ENCODE measurements at places on chromosomes 6 and 20. TPM values are rescaled to one million over a fixed set of nuclear protein-coding genes. Genes with fewer than 3 reads are reported as not detected.
A peak's percentile ranks its signal among the peaks of the same experiment; 100 is the strongest.

The DYNLT2 gene
- total RNA-seq: 1.8 TPM

The GNRH2 gene
- 1.1 TPM for total RNA-seq

The GPR63 gene
- 5.9 TPM for total RNA-seq

DNA sequence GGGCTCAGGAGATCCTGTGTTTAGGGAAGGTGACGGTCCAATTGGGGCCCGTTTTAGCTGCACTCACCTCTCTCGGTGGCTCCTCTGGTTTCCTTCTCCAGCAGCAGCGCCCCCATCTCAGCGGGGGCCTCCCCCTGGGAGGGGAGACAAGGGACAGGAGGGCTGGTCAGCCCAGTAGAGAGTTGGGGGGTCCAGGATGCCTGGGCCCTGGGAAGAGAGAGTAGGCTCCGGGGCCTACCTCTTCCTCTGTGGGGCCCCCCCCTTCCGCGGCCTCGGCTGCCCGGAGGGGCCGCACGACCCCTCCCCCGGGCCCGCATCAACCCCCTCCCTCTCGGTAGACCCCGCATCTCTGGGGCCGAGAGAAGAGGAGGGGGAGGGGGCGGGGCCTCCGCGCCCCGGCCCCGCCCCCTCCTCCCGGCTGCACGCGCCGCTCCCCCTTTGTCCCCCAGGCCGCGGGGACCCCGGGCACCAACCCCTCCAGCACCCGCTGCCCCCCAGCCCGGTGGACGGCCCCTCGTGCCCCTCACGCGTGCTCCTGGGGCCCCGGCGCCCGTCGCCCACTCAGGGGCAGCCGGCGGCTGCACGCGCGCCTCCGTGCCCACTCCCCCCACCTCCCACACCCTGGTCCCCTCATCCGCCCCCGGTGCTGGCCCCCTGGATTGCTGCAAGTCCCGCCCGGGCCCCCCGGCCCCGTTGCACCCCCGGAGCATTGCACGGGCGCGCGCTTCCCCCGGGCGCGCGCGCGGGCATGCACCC, 464 bp downstream of the EHMT2 start:
- H3K36me3 ChIP-seq: peaks cover 55% of the 10 kb centered on the region
- H3K27me3 ChIP-seq: no peaks in the 10 kb centered on the region
- H3K4me3 ChIP-seq: peak overlapping the region; percentile 84
- DNase-seq: peak; percentile 33

- no peaks in the 10 kb centered on the region for H3K27me3 ChIP-seq
- H3K4me3 ChIP-seq: no peak overlapping the region
- DNase-seq: no peak
These were observed 77.1 kb downstream of the CTNNBL1 start for GRCh38 chr20:37770908-37771307.

- H3K4me1 ChIP-seq: no peaks in the 10 kb centered on the region
- H3K4me3 ChIP-seq: no peak overlapping the region
- no peaks in the 10 kb centered on the region for H3K27me3 ChIP-seq
- no peak overlapping the region for H3K27ac ChIP-seq
- no peak for DNase-seq
These were observed 297.7 kb upstream of the SASH1 start for GRCh38 chr6:148044921-148045320.

GRCh38 chr20:13545790-13546189, 92.9 kb downstream of the TASP1 start:
- no peaks in the 10 kb centered on the region for H3K4me1 ChIP-seq
- H3K27ac ChIP-seq: no peak overlapping the region
- no peak for DNase-seq
- H3K27me3 ChIP-seq: no peaks in the 10 kb centered on the region
- H3K36me3 ChIP-seq: no peaks in the 10 kb centered on the region
- no peak overlapping the region for H3K4me3 ChIP-seq

- no peak overlapping the region for H3K4me3 ChIP-seq
- H3K36me3 ChIP-seq: 0 out of 2 replicates have a peak, but pooled peaks cover 2% of the 10 kb centered on the region
- H3K27me3 ChIP-seq: no peaks in the 10 kb centered on the region
- H3K4me1 ChIP-seq: peaks cover 6% of the 10 kb centered on the region
- no peak for DNase-seq
- no peak overlapping the region for H3K27ac ChIP-seq
These were observed 31.2 kb upstream of the KCNK5 start for GRCh38 chr6:39260456-39260855.

GRCh38 chr20:45945678-45946148, 11.2 kb downstream of the PCIF1 start:
- no peaks in the 10 kb centered on the region for H3K4me1 ChIP-seq
- peaks cover 72% of the 10 kb centered on the region for H3K36me3 ChIP-seq
- no peak for DNase-seq
- H3K27me3 ChIP-seq: no peaks in the 10 kb centered on the region

GRCh38 chr20:34541264-34541901, 17.1 kb upstream of the MAP1LC3A start:
- H3K4me3 ChIP-seq: no peak overlapping the region
- DNase-seq: no peak
- no peak overlapping the region for H3K27ac ChIP-seq
- no peaks in the 10 kb centered on the region for H3K27me3 ChIP-seq

DNA sequence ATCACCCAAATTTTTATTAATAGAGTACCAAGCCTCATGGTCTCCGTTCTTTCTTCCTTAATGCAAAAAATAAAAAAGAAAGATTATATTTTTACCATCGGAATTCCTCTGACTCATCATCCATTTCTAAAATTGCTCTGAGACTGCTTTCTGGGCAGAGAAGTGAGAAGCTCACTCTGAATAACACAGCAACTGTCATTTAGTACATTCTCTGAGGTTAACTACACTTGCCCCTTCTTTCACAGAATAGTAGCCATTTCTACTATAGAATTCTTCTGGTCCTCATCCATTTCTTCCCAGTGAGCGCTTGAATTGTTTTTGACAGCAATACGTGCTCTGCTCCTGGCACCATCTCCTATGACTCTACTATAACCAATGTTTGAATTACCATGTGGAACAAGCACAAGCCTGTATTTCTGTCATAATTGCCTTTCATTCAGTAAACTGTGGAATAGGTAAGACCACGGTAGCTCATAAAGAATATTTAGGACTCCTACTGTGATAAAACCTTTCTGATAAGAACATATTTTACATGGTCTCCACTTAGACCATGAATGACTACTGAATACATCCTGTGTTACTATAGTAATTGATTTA, 435.5 kb upstream of the NRSN1 start:
- DNase-seq: no peak
- no peak overlapping the region for H3K27ac ChIP-seq
- H3K4me1 ChIP-seq: no peaks in the 10 kb centered on the region
- H3K4me3 ChIP-seq: no peak overlapping the region
- H3K36me3 ChIP-seq: no peaks in the 10 kb centered on the region

DNA sequence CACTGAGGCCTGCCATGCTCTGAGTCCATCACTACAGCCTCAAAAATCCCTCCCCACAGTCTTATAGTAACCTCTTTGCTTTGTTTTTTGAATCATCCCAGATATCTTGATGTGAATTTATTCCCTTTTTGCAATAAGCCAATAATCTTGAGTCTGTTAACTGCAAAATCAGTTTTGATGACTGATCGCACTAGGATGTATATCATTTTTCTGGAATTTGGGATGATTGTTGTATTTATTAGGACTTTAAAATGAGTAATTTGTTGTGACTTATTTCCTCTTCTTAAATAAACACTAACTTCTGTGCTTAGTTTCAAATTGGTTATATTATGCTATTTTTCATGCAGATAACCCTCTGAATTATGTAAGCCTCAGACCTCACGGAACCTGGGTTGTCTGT, 5.6 kb downstream of the CST4 start:
- no peaks in the 10 kb centered on the region for H3K36me3 ChIP-seq
- H3K27ac ChIP-seq: no peak overlapping the region
- no peak overlapping the region for H3K4me3 ChIP-seq
- no peaks in the 10 kb centered on the region for H3K27me3 ChIP-seq
- DNase-seq: no peak

DNA sequence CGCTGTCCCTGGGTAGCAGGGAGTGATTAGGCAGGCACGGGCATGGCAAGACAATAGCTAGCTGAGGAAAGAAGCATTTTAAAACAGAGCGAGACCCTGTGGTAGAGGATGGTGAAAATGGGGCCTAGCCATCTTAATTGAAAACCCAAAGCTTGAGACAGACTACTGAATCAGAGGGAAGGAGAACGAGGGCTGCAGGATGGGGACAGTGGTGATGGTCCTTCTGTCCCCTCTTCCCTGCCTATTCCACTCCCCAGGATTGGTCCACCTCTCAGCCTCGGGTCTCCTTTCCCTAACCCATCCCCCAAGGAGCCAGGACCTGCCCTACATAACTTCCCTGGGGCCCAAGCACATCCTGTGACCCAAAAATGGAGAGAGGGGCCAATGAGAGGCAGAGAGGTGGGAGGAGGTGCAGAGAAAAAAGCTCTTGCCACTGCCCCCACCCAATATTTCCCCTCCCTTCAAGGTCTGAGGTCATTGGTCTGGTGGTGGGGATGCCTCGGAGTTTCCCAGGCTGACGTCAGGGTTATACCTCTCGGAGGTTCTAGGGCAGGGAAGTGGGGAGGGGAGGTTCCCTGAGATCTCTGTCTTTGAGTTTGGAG, 884 bp upstream of the CUTA start:
- peak overlapping the region; percentile 97 for H3K4me3 ChIP-seq
- H3K36me3 ChIP-seq: peaks cover 51% of the 10 kb centered on the region
- peak; percentile 56 for DNase-seq
- no peaks in the 10 kb centered on the region for H3K27me3 ChIP-seq

DNA sequence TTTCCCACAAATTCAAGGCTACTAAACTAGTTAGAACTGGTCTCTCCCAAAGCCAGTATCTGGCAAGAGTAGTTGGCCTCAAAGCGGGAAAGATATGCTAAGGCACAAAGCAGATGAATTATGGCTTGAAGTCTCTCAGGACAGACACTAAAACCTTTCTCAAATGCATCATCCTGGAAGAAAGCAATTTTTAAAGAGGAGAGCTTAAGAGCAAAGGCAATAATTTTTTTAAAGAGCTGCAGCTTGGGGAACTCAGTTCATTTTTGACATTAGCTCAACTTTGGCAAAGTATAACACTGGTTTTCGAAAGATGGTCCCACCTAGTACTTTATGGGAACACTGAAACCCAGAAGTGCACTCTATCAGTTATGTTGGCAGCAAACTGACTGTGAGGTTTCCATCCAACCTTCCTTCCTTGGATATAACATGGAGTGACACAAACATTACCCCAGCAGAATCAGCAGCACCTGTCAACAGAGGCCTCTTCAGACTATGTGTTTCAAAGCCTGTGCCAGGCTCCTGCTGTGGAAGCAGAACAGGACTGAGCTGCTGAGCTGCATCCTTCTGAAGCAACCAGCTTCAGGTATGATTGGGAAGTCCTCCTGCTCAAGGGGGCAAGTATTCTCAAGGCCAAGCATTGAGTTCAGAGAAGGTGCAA, 852.3 kb upstream of the HS3ST5 start:
- no peak for DNase-seq
- no peaks in the 10 kb centered on the region for H3K4me1 ChIP-seq
- H3K27ac ChIP-seq: no peak overlapping the region

DNA sequence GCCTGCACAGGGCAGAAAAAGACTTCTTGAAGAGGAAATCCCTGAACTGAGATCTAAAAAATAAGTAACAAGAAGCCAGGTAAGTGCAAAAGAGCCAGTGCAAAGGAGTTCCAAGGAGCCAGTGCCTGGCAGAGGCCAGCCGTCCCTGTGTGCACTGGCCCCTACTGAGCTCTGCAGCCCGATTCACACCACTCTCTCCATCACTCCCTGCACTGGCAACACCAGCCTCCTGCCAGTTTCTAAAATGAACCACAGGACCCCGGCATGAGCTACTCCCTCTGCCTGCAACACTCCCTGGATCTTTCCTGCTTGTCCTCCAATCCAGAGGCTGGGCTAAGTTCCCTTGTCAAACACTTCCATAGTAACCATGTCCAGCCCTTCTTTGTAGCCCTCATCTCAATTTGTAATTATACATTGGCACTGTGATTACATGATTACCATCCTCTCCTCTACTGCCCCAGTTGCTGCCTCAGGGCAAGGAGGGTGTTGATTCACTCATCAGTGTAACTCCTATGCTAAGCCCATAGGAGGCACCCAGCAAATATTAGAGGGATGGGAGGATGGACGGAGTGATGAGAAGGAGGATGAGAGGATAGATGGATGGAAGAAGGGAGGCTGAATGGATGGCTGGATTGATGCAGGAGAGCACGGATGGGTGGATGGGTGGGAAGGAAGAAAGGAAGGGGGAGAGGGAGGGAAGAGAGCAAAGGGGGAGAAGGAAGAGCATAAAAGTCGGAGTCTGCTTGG, 49.3 kb downstream of the SIRPA start:
- H3K27me3 ChIP-seq: no peaks in the 10 kb centered on the region
- no peak overlapping the region for H3K4me3 ChIP-seq
- H3K4me1 ChIP-seq: no peaks in the 10 kb centered on the region
- H3K27ac ChIP-seq: no peak overlapping the region
- DNase-seq: no peak

GRCh38 chr6:48535582-48536009, 424.6 kb upstream of the PTCHD4 start:
- no peaks in the 10 kb centered on the region for H3K36me3 ChIP-seq
- no peak overlapping the region for H3K4me3 ChIP-seq
- no peak for DNase-seq
- no peaks in the 10 kb centered on the region for H3K27me3 ChIP-seq
- no peaks in the 10 kb centered on the region for H3K4me1 ChIP-seq

DNA sequence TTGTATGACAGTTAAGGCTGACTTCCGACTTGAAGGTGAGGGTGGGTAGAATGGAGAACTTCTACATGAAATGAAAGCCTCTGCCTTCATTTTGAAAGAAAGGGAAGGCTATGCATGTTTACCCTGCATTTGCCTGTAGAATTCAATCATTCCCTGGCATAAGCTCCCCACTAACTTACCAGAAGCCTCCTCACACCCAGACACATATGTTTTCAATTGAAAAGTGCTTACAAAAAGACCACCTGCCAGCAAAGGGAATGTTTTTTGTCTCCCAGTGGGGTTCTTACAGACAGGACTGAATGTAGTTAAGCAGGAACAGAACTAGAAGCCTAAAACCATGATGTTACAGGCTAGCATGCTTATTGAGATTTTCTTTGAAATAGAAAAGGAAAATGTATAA, 392.1 kb upstream of the HSF2 start:
- peaks cover 7% of the 10 kb centered on the region for H3K4me1 ChIP-seq
- H3K27ac ChIP-seq: peak overlapping the region; percentile 36
- H3K27me3 ChIP-seq: no peaks in the 10 kb centered on the region
- DNase-seq: no peak
- H3K36me3 ChIP-seq: peaks cover 5% of the 10 kb centered on the region
- H3K4me3 ChIP-seq: no peak overlapping the region

GRCh38 chr20:25239387-25240370, 8.2 kb upstream of the PYGB start:
- DNase-seq: no peak
- no peaks in the 10 kb centered on the region for H3K27me3 ChIP-seq
- no peak overlapping the region for H3K27ac ChIP-seq
- no peaks in the 10 kb centered on the region for H3K4me1 ChIP-seq
- no peak overlapping the region for H3K4me3 ChIP-seq
- no peaks in the 10 kb centered on the region for H3K36me3 ChIP-seq
